ENCODE measurements at places on chromosomes 11 and 22. TPM values are rescaled to one million over a fixed set of nuclear protein-coding genes. Genes with fewer than 3 reads are reported as not detected.

DNA sequence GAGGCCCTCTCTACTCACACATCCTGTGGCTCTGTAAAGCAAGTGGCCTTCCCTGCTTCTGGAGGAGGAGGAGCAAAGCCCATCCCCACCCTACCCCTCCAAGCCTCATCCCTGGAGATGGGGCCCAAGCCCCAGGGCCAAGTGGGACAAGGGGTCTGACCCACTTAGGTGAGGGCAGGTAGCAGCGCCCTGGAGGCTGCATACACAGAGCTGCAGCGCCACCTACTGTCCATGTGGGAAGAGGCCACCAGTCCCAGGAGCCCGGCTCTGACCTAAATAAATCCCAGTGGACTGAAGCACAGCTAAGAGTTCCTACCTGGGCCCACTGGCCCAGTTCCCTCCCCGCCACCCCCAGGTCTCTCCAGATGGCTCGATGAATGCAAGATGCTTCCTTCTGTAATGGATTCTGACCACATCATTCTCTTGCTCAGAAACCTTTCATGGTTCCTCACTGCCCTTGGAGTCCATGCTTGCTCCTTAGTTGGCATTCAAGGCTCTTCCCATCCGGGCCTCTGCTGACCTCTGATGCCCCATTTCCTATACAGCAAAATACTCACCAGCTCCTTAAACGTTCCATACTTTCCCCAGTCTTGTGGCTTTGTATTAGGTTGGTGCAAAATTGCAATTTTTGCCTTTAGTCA is 62.1 kb downstream of the THAP12 start:
- DNase-seq, result peak; percentile 63

DNA sequence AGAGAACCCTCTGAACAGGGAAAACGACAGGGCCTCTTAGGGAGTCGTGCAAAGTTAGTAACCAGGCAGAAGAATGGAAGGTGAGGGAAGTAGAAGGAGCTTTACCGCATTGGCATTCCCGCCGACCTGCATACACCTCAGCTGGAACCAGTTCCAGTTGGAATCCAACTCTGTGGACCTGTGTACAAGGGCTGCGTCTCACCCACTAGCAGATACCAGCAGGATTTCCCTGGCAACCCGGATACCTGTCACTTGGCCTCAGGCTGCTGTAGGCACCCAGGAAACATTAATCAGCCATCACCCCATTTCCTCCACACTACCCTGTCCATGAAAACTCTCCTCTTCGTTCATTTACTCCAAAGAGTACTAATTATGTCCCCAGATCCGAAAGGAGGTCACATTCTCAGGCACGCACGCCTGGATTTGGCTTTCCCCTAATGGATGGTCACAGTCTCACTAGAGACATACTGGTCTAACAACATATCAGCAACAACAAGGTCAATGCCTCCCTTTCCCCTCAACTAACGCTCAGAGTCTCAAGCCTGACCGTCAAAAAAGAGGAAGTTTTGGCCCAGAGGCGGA is 842 bp downstream of the ARFGAP2 start:
- no peak for DNase-seq

The IGLL5 gene
- 2.1 TPM for total RNA-seq

The PNPLA5 gene
- not detected for total RNA-seq

DNA sequence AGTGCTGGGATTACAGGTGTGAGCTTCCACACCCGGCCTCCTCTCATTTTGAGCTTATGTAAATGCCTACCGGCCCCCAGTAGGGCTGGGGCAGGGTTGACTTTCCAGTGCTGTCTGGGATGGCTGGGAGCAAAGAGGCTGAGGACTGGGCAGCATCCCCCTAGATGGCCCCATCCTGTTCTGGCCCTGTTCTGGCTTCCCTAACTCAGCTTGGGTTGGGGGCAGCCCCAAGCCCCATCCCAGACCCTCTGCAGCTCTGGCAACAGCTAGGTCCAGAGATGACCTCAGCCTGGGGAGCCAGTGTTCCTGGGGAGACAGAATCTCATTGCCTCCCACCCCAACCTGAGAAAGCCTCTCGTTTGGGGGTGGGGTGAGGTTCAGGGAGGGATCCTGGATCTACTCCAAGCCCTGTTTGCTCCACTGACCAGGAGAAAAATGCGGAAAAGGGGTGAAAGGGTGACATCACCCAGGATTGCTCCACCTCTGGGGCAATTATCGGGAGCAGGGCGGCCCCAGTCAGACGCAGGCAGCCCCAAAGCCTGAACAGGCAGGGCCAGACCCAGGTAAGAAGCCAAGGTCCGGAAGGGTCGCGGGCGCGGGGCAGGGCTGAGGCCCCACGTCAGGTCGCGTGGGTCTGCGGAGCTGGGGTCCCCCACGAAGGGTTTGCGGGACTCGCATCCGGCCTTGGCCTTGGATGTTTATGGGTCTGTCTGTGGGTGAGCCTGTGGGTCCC is at the start of gene PNPLA2:
Gene PNPLA2, plus strand, starts transcription at position 519 of the 733 bp plus-strand sequence. CDS start 805 bp downstream, outside the sequence.
- no peak for DNase-seq

DNA sequence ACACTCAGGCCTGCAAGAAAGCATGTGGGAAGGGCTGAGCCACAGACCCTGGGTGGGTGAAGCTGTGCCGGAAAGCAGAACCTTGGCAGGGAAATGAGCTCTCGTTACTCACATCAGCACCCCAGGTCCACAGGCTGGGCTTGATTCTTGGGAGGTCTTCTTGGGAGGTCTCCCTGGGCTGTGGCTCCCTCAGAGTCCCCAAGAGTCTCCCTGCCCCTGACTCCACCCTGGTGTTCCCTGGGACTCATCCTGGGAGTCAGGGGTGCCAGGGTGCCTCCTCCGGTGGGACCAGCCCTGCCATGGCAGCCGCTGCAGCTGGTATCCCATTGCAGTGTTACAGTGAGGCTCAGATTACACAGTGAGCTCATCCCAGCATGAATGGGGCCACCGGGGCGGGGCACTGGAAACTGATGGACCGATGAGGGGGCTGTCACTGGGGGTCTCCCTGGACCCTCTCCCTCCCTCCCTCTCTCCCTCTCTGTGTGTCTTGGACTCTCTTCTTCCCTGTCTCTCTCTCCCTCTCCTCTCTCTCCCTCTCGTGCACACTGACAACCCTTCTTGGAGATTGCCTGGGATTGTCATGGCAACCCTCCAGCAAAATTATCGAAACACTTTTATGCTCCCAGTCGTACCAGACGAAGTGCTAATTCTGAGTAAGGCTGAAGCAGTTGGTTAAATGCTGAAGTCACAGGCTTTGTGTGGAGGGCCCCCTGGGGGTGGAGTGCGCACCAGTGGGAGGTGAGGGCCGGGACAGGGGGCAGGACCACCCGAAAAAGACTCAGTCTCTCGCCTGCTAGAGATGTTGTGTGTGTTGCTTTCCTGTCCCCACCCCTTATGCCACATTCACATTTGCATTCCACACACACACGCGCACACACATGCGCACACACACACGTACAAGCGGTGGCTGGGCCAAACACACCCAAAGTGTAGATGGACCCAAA is 8.6 kb upstream of the C11orf96 start:
- DNase-seq, result no peak

The KRTAP5-8 gene
- total RNA-seq, result not detected

- no peak for DNase-seq
Observed at GRCh38 chr11:15106201-15106965, 8.3 kb upstream of the INSC start.

DNA sequence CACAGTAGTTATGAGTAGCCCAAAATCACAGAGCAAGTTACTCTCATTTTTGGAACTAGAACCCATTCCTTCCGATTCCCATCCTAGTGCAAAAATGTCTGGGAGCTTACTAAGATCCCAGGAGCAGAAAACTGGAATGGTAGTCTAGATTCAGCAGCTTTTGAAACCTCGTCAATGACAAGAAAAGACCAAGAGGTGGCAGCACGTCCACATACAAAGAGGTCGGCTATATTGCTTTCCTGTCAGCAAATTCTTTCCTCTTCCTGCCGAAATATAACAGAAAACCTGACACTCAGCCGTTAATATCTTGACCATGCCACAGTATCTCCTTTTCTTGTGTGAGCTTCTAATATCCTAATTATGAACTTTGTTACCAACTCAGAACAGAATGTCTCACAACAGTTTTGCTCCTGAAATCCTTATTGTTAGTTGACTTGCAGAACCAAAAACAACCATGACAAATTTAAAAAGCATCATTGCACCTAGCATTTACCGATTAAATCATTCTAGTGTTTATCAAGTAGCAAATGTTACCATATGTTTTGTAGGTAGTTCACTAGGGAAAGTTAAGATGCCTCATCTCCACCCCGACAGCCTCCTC is 92.8 kb upstream of the OR9G4 start:
- peak; percentile 39 for DNase-seq

The IL10RA gene
- 195 TPM for total RNA-seq

Measured in T-cell (primary cell).